Daoy (cell line): ENCODE measurements at places on chromosomes 7 and 10. TPM values are rescaled to one million over a fixed set of nuclear protein-coding genes. Genes with fewer than 3 reads are reported as not detected.

Gene SPDYE16
- total RNA-seq, result under 0.01 TPM in 1 of 2 replicates, not detected in the other

Gene HKDC1
- total RNA-seq, result 0.69 and 0.89 TPM in 2 replicates

- DNase-seq, result peak; percentile 44
Observed at GRCh38 chr10:29239569-29240472, 49.0 kb upstream of the LYZL1 start.

DNA sequence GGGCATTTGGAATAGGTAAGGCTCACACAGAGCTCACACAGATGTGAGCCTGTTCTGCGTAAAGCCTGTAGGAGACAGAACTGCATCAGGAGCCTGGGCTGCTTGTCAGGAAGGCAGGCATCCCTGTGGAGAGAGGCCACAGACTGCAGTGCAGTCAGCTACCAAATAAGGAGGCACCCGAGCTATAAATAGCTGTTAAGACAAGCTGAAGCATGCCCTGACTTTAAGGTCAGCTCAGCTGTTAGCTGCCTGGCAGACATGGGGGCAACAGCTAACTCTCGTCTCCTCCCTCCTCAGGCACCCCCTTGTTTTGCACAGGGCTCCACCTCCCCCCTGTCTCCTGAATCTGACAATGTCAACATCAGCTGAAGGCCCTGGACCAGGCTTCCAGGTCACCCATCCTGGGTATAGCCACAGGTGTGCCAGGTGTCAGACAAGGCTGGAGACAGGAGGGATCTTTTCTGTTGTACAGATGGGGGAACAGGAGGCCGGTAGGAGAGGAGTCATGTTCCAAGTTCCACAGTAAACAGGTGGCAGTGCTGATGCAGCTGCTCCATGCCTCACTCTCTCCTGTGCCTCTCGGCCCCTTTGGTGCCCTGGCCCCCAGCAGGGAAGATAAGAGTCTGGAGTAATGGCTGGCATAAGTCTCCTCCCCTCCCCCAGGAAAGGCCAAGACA lies 27.6 kb upstream of the MKRN1 start:
- no peak for DNase-seq
